Mucosa of gallbladder (tissue), 1 donor: ENCODE measurements at places on chromosomes 6 and 20. TPM values are rescaled to one million over a fixed set of nuclear protein-coding genes. Genes with fewer than 3 reads are reported as not detected.

SLC17A1 gene
- total RNA-seq, result 0.63 TPM

SLC32A1 gene
- not detected for total RNA-seq

KCNB1 gene
- 7.1 TPM for total RNA-seq

OTOR gene
- not detected for total RNA-seq

SMPDL3A gene
- total RNA-seq, result 27.9 TPM

SLC17A2 gene
- not detected for total RNA-seq

FUT9 gene
- total RNA-seq, result 0.49 TPM

DNA sequence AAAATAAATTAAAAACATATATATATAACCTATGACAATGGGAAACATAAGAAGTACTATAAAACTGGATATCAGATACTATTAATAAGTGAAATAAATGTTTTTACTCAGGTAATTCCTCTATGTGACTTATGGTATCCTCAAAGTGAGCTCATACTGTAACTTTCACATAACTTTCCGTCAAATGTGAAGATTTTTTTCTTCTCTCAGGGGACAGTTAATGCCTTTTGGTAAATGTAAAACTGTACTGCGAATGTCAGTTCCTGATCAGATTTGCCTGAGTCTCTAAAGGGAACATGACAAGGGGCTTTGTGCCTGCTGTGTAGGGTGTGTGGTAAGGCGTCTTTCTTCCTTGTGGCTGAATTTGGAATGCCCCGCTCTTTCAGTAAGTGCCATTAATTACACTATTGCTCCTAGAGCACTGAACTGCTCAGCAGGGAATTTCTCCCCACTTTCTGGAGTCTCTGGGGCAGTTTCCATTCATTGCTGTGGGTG lies 271.8 kb downstream of the PRL start:
- no peak for DNase-seq

DNA sequence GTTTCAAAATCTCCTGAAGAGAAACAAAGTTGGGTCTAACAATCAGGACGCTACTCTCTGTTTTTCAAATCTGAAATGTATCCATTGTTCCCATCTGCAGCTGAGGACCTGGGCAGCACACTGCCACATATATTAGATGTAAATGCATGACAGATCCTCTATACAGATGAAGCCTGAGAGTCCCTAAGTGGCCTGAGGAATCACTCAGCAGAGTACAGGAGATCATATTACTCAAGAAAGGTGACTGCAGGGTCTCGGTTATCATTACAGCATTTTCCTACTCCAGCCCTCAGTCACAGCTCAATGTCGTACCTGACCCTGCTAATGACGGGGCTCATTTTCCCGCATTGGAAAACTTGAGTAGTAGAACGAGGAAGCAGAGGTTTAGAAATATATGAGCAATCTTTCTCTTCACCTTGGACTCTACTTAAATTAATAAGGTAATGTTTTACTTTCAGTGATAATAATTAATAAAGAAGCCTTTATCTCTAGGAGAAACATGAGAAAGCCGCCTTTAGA lies 256.2 kb upstream of the IRAK1BP1 start:
- DNase-seq, result peak; percentile 39

DNA sequence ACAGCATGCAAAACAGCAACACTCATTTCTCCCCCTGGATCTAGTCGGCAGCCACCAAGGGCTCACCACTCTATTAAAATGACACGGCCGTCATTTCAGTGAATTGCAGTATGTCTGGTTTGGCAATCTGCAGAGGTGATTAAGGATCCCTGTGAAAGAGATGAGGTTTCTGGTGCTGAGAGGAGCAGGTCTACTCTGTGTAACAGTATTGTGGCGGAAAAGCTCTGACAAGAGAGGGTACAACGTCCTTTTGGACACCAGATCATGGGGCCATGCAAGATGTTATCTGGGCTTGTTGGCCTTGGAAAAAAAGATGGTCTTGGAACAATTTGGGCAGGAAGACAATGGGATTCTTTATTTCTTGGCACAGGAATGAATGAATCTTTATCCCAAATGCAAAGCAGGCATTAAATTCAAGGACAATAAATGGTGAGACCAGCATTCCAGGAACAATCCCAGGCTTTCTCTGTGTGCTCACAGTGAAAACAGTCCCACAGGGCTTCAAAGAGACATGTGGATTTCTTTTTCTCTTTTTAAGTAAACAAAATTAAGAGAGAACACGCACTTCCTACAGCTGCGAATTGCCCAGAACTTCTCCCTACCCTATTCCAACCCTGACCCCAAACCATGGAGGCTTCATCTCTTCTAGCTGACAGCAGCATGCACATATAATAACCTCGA lies 33.7 kb upstream of the ADGRF1 start:
- DNase-seq, result no peak

DNA sequence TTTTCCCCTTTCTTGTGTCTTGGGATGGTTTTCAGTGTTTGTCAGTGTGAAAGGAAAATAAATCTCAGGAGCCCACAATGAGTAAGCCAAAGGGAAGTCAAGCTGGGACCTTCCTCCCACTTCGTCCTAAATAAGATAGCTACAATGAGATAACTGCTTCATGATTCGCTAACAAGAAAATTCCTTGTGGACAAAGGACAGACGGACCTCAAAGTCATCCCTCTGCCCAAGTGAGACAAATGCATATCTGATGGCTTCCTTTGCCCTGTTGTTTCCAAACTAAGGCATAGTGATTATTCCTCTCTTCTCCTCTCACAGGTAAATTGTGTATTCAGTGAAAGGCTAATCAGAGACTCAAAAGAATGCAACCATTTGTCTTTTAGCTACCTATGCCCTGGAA lies 26.1 kb upstream of the ADTRP start:
- no peak for DNase-seq

- DNase-seq, result no peak
Observed at GRCh38 chr6:137879885-137880745, 13.1 kb downstream of the TNFAIP3 start.

DNA sequence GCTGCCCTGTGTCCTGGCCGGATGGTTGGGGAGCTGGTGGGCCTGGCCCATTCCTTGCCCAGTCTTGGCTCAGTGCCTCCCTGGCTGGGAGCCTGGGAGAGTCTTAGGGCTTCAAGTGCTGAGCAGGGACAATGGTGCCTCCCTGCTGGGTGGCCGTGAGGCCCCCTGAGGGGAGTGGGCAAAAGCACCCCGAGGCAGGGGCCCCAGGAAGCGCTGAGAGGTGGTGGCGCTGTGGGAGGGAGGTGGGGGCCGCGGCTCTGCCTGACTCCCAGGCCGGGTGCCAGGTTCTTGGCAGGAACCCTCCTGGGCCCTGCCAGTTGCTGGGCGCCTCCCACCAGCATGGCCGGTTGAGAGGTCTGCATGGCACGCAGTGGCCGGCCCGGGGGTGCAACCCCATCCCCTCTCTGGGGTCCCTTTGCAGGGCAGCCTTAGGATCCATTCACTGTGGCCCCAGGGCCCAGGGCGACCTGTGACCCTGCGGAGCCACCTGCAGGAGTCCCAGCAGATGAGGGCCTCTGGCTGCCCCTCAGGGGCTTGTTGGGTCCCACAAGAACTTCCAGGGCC lies 9.2 kb upstream of the RPS21 start:
- DNase-seq, result no peak

- DNase-seq, result no peak
Observed at GRCh38 chr20:1264727-1265126, 1.4 kb upstream of the SNPH start.

- no peak for DNase-seq
Observed at GRCh38 chr6:72495441-72495840, 126.4 kb upstream of the KCNQ5 start.

GRCh38 chr20:22460803-22461202 lies 123.6 kb downstream of the FOXA2 start:
- no peak for DNase-seq

- no peak for DNase-seq
Observed at GRCh38 chr6:164612751-164613150, 696.7 kb downstream of the C6orf118 start.

DNA sequence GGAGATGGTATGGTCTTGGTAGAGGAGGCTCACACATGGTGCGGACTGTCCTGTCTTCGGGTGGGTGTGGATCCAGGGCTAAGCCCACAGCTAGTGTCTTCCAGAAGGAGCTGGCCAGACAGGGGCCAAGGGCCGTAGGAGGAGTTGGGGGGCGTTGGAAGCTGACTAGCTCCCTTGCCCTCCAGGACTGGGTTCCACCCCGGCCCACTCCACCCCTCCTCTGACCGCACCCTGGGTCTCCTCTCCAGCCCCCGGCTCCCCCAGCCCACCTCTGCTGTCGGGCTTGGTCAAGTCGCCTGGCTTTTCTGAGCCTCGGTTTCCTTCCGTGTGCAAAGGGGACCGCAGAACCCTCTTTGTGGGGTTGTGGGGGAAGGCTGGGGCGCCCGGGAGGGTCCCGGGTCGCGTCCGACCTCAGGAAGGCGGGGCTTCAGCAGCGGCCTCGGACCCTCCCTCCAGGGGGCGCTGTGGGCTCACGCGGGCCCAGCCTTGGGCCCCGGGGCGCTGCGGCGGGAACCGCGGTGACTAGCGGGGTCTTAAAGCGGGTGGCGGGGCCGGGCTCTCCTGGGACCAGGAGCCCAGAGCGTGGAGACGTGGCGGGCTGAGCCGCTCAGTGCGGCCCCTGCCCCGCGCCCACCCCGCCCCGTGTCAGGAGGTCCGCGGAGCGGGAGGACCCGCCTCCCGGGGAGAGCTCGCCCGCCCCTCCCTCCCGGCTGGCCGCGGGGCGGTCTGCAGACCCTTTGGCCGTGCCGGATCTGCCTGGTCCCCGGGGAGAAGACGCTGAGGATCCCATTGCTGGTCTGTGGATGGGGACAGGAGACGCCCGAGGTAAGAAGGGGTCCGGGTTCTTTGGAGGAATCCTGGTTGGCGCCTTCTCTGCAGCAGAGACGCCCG lies 5.4 kb downstream of the NPBWR2 start:
- DNase-seq, result no peak
